ENCODE measurements at places on chromosomes 16 and 17.

- peaks cover 4% of the 10 kb centered on the region for H3K36me3 ChIP-seq
- H3K27me3 ChIP-seq = no peaks in the 10 kb centered on the region
- no peak overlapping the region for H3K27ac ChIP-seq
- H3K4me3 ChIP-seq = no peak overlapping the region
Measured at GRCh38 chr16:27258241-27258734, 10.3 kb downstream of the NSMCE1 start.

- peaks cover 6% of the 10 kb centered on the region for H3K36me3 ChIP-seq
- peaks cover 10% of the 10 kb centered on the region for H3K4me1 ChIP-seq
- no peak overlapping the region for H3K27ac ChIP-seq
- H3K27me3 ChIP-seq = no peaks in the 10 kb centered on the region
- no peak overlapping the region for H3K4me3 ChIP-seq
Measured at GRCh38 chr16:25157271-25157875, 45.8 kb downstream of the LCMT1 start.

GRCh38 chr16:16004314-16004749, 54.9 kb downstream of the ABCC1 start:
- H3K4me1 ChIP-seq = peaks cover 7% of the 10 kb centered on the region

DNA sequence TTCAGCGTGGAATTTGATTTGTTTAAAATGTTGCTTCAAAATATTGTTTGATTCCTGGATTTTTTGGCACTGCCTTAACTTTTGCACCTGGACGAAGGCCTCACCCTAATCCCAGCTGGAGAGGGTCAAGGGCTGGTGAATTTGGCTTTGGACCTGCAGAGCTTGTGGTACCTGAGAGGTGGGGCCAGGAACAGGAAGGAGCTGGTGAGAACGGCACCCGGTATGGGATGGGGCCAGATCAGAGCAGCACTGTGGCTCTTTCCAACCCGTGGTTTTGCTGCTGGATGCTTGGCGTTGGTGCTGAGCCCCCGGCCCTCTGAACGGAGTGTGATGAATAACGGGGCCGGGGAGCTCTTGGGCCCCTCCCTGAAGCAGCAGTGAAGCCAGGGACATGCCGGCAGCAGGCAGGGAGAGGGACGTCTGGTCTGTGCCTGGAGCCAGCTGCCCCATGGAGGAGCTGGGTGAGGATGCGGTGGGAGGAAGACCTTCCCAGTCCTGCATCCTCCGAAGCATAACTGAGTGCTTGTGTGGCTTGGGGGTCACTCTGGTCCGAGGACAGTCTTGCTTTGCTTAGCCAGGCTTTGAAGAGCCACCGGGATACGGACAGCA, 275.4 kb downstream of the SEC14L1 start:
- peaks cover 24% of the 10 kb centered on the region for H3K4me1 ChIP-seq
- 0 out of 2 replicates have a peak, but pooled peaks cover 3% of the 10 kb centered on the region for H3K36me3 ChIP-seq
- no peak overlapping the region for H3K27ac ChIP-seq
- H3K4me3 ChIP-seq = no peak overlapping the region
- no peak for DNase-seq

DNA sequence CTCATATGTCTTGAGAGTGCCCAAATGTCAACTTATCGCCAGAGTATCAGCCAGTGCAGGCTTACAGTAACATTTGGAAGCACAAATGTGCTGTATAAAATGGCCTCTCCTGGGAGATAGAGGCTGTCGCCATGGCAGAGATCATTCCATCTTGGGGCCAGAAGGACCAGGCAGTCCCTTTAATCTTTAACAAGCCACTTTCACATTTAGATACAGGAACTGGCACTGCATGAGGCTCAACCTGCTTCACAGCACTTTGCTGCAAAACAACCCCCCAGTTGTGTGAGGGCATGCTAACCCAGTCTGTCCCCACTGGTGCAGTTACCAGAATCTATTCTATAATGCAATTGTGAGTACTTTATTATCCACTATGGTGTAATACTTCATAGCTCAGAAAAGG, 4.7 kb upstream of the RFFL start:
- H3K4me1 ChIP-seq = peaks cover 22% of the 10 kb centered on the region
- H3K4me3 ChIP-seq = no peak overlapping the region
- no peak overlapping the region for H3K27ac ChIP-seq
- DNase-seq = no peak
- no peaks in the 10 kb centered on the region for H3K36me3 ChIP-seq

- DNase-seq = no peak
- H3K4me1 ChIP-seq = no peaks in the 10 kb centered on the region
- H3K36me3 ChIP-seq = no peaks in the 10 kb centered on the region
- H3K27me3 ChIP-seq = no peaks in the 10 kb centered on the region
- H3K27ac ChIP-seq = no peak overlapping the region
Measured at GRCh38 chr17:36142235-36142634, 34.2 kb downstream of the TBC1D3B start.

- no peak for DNase-seq
- H3K36me3 ChIP-seq = peaks cover 10% of the 10 kb centered on the region
- no peak overlapping the region for H3K27ac ChIP-seq
- H3K4me3 ChIP-seq = no peak overlapping the region
- H3K27me3 ChIP-seq = no peaks in the 10 kb centered on the region
Measured at GRCh38 chr16:22370038-22370820, 4.2 kb downstream of the CDR2 start.

GRCh38 chr16:76768316-76768715, 422.7 kb upstream of the MON1B start:
- no peak overlapping the region for H3K4me3 ChIP-seq
- no peaks in the 10 kb centered on the region for H3K4me1 ChIP-seq

- no peak for DNase-seq
- H3K27ac ChIP-seq = peak overlapping the region; percentile 48
- H3K4me1 ChIP-seq = peaks cover 24% of the 10 kb centered on the region
- no peaks in the 10 kb centered on the region for H3K36me3 ChIP-seq
- H3K4me3 ChIP-seq = no peak overlapping the region
Measured at GRCh38 chr16:814974-815373, 14.4 kb upstream of the GNG13 start.

DNA sequence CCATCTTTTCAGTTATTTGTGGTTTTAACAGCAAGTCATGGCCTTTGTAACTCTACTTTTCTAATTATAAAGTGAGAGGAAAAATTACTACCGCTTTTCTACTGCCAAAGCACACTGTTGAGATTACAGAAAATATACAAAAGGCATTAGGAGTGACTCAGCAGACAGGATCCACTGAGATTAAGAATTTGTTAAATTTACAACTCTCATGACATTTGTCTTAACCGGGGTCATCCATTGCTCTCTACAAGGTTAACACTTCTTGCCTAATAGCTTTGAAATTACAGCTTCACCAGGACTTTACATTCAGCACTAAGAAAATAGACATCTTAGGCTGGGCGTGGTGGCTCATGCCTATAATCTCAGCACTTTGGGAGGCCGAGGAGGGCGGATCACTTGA, 93.4 kb downstream of the SSH2 start:
- no peak for DNase-seq
- H3K4me3 ChIP-seq = no peak overlapping the region
- H3K27me3 ChIP-seq = no peaks in the 10 kb centered on the region

- no peak overlapping the region for H3K27ac ChIP-seq
- H3K36me3 ChIP-seq = no peaks in the 10 kb centered on the region
- no peak overlapping the region for H3K4me3 ChIP-seq
- no peaks in the 10 kb centered on the region for H3K4me1 ChIP-seq
- no peak for DNase-seq
- H3K27me3 ChIP-seq = no peaks in the 10 kb centered on the region
Measured at GRCh38 chr16:853306-853705, 52.8 kb upstream of the GNG13 start.

- no peaks in the 10 kb centered on the region for H3K27me3 ChIP-seq
- DNase-seq = no peak
- H3K4me3 ChIP-seq = no peak overlapping the region
- no peaks in the 10 kb centered on the region for H3K36me3 ChIP-seq
- H3K27ac ChIP-seq = no peak overlapping the region
Measured at GRCh38 chr17:77392376-77393273, 251.9 kb downstream of the SEC14L1 start.

DNA sequence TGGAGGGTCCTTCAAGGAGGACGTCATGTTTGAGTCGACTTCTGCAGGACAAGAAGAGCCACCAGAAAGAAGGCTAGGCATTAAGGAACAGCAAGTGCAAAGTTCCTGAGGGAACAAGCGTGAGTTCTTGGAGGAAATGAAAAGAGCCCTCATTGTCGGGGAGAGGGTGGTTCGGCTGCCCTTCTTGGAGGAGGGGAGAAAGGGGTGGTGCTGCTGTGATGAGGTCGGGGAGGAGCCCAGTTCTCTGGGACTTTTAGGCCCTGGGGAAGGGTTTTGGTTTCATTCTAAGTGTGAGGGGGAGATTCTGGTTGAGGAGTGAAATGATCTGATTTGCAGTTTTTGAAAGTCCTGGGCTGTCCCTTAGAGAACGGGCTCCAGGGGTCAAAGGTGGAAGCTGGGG, 4.1 kb downstream of the BICDL2 start:
- no peak overlapping the region for H3K4me3 ChIP-seq
- no peaks in the 10 kb centered on the region for H3K27me3 ChIP-seq

DNA sequence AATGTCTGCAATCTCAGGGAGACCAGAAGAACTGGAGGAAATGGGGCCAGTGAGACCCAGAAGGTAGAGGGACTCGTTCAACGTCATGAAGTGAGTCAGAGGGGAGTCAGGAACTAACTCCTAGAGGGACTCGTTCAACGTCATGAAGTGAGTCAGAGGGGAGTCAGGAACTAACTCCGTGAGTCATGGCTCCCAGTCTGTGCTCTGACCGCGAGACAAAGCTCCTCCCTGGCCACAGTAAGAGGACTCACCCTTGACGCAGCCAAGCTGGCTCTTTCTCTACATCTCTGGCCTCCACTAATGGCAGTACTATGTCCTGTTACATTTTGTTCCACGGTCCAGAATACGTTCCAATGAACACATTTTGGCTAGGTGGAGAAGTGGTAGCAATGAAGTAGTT, 902.5 kb downstream of the KCNJ2 start:
- no peaks in the 10 kb centered on the region for H3K27me3 ChIP-seq
- H3K36me3 ChIP-seq = no peaks in the 10 kb centered on the region
- H3K4me3 ChIP-seq = peak overlapping the region; percentile 34
- peak; percentile 98 for DNase-seq

DNA sequence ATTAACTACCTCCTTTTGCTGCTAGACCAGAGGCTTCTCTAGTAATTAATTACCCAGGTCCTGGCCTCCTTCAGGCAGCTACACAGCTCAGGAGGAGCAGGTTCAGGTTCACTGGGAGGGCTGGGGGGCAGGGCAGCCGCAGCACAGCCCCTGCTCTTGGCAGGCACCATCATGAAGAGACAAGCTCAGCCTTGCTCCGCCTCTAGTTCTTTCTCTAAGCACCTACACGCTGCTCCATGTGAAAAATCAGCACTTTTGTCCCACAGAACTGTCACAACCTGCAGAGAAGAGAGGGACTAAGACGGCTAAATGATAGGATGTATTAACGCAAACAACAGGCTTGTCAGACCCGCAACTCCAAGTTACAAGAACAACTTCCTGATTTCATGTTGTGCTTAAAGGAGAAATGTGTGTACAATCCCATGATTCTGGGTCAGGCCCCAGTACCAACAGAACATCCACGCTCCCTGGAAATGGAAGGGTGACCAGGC, 53.4 kb downstream of the GRB2 start:
- H3K27ac ChIP-seq = no peak overlapping the region
- DNase-seq = no peak
- H3K27me3 ChIP-seq = no peaks in the 10 kb centered on the region
- H3K4me1 ChIP-seq = peaks cover 45% of the 10 kb centered on the region

- peaks cover 20% of the 10 kb centered on the region for H3K4me1 ChIP-seq
- no peak overlapping the region for H3K4me3 ChIP-seq
- H3K27me3 ChIP-seq = no peaks in the 10 kb centered on the region
- no peak for DNase-seq
- H3K27ac ChIP-seq = no peak overlapping the region
Measured at GRCh38 chr17:4488989-4489595, 9.6 kb upstream of the SPNS2 start.

GRCh38 chr16:55120826-55121225, 190.2 kb downstream of the IRX5 start:
- H3K27ac ChIP-seq = no peak overlapping the region
- H3K36me3 ChIP-seq = no peaks in the 10 kb centered on the region
- H3K4me3 ChIP-seq = no peak overlapping the region

DNA sequence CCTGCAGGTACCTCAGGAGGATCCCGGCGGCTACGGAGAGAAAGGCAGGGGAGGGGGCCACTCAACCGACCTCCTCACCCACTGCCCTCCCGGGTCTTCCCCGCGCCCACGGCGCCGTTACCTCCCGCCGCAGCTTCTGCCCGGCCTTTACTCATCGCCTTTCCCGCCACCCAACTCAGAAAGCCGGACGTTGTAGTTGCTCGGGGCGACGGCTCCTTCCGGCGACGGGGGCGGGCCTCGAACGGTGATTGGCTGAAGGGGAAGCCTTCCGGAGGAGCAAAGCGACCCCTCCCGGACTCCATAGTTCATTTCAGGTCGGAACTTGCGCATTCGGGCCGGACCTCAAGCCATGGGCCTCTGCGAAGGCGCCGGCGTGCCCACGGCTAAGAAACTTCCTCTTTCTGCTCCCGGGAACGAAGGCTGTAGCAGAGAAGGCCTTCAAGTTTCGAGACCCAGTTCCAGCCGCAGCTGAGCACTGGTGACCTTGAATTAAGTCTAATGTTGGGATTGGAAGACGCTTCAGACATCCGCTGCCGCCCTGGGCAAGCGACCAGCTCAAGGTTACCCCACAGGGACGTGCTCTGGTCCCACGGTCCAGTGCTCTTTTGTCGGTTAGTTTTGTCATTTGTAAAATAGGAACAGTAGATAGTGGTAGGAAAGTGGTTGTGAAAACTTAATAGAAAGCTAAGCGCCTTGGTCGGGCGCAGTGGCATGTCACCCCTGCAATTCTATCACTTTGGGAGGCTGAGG, at the start of gene PSMC3IP:
PSMC3IP (minus strand) TSS at position 198 of the 750 bp plus-strand sequence; CDS start at position 155, 43 bp downstream.
- peaks cover 15% of the 10 kb centered on the region for H3K4me1 ChIP-seq
- peak within 1 kb of the TSS; percentile 72 for H3K4me3 ChIP-seq

DNA sequence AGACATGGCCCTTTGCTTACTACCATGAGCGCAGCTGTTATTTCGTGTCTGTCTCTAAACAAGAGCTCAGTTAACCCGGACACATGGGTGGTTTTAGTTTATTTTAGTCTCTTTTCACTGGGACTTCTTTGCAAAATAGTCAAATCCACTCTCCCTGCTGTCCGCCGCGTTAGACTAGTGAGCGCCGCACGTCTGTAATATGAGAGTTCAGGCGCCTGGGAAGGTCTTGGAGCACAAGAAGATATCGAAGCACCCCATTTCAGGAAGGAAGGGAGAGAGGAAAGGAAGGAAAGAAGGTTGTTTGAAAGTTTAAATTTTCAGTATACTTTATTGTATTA, 111.0 kb upstream of the CHMP6 start:
- no peaks in the 10 kb centered on the region for H3K27me3 ChIP-seq
- DNase-seq = no peak
- peaks cover 11% of the 10 kb centered on the region for H3K36me3 ChIP-seq

DNA sequence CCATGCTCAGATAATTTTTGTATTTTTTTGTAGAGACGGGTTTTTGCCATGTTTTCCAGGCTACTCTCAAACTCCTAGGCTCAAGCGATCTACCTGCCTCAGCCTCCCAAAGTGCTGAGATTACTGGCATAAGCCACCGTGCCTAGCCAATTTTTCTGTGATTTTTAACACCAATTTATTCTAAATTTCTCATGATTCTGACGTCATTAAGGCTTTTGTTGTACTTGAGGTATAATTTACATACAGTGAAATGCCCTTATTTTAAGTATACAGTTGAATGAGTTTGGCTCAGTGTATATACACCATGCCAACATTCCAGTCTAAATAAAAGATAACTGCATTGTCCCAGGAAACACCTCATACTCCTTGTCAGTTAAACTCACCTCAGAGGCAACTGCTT, 77.4 kb downstream of the TMEM132E start:
- H3K27ac ChIP-seq = no peak overlapping the region
- peaks cover 32% of the 10 kb centered on the region for H3K27me3 ChIP-seq
- no peak overlapping the region for H3K4me3 ChIP-seq
- no peaks in the 10 kb centered on the region for H3K4me1 ChIP-seq
- DNase-seq = no peak
- H3K36me3 ChIP-seq = no peaks in the 10 kb centered on the region
